Stimulated activated CD8-positive, alpha-beta memory T cell treated with anti-CD3 and anti-CD28 coated beads, Interleukin-7, amount 100 ng/mL, for 48 hours (primary cell): ENCODE measurements at places on chromosomes 2 and 18.

DNA sequence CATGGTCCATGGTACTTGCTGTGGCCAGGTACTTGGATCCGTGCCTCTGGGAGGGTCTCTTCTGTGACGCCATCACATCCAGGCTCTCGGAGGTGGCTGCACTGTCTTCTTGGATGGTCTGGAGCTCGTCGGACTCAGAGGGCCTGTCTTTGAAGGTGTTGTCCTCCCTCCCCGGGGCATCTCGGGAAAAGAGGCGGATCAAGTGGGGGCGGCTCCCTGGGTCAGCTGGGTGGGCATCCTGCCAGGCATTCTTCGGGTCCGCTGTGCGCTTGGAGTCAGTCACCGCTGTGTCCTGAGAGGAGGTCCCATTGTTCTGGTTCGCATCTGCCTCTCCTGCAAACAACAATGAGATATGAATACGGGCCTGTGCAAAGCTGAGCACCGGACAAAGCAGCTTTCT is 115.6 kb downstream of the MBP start:
- DNase-seq, result no peak

- no peak for DNase-seq
These were observed 674.8 kb upstream of the ZEB2 start for GRCh38 chr2:145194673-145195072.

DNA sequence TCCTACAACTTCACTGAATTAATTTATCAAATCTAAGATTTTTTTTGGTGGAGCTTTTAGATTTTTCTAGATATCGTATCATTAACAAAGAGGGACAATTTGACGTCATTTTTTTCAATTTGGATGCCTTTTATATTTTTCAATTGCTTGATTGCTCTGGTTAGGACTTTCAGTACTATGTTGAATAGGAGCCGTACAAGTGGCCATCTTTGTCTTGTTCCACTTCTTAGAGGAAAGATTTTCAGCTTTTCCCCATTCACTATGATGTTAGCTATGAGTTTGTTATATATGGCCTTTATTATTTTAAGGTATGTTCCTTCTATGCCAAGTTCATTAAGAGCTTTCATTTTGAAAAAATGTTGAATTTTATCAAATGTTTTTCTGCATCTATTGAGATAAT is 86.4 kb upstream of the MYCN start:
- DNase-seq, result no peak

DNA sequence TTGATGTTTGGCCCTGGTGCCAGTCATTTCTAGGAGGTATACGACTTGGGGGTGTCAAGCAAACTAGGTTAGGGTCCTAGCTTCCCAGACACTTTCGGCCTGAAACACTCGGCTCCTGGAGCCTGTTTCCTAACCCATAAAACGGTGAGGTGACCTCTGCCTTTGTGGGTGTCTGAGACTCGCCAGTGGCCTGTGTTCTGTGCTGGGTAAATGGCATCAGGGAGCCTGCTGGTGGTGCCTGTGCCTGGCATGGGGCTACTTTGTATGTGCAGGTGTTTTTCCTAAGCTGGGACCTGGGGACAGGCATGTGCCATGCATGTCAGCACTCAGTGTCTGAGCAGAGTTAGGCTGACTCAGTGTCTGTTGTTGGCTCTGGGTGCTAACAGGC is 139.2 kb downstream of the GLI2 start:
- no peak for DNase-seq

DNA sequence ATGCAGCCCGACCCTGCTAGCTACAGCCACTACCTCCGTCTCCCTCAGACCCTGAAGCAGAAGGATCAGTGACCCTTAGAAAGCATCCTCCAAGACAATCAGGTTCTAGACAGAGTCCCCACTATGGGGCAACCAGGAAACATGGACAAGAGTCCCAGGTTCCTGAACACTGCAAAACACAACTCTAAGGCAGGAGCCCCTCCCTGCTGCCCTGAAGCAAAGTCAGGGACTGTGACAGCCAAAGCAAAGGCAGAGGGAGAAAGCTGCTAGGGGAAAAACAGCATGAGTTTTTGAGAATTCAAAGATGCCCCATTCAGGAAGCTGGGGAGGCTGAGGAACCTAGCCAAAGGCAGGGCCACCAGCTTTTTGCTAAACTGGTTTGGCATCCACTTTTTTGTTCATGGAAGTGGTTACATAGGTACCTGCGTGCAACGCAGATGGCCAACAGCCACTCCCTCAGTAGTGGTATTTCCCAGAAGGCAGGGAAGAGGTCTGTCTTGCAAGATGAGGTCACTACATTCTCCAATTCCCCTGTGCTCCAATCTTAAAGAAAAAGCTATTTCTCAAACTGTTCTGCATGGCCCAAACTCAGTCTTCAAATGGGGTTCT is 33.2 kb downstream of the MYO5B start:
- no peak for DNase-seq

GRCh38 chr2:61759718-61760117 is 94.1 kb downstream of the FAM161A start:
- DNase-seq, result no peak

DNA sequence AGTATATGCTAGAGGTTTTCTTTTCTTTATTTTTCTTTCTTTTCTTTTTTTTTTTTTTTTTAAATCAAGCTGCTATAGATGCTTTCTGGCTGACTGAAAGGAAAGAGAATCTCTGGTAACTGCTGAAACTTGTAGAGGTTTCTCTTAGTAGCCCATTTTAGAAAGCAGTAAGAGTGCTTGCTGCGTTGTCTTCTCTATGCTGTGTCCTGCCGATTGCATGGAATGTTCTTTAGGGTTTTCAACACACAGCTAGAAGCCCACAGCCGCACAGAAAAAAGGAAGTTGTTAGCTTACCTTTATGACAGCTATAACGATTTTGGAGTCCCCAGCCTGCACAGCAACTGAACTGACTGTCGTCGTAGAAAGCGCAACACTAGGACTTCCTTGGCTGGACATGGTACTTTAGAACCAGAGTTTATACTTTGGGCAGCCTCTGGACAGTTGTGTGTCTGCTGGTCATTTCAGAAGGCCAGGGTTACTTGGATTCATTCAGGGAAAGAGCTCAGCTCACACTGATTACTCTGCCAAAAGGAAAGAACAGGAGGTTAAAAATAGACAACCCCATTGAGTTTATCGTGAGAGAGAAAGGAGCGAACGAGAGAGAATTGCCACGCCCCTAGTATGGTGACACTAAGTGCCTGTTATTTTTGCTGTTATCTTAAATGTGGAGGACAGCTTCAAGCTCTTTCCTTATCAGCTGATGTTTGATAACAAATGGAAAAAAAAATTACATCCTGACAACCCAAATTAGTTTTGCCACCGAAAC is at the start of gene CCDC141:
CCDC141 (minus strand) TSS at position 592 of the 766 bp plus-strand sequence; CDS start at position 396, 196 bp downstream.
- no peak for DNase-seq

- DNase-seq, result no peak
These were observed 163.9 kb downstream of the GFPT1 start for GRCh38 chr2:69222953-69223658.

GRCh38 chr18:47767699-47768098 is 162.8 kb downstream of the SMAD2 start:
- no peak for DNase-seq

GRCh38 chr2:100136310-100136709 is 6.1 kb downstream of the AFF3 start:
- no peak for DNase-seq

- DNase-seq, result no peak
These were observed 115.8 kb downstream of the SPHKAP start for GRCh38 chr2:228065686-228066085.

DNA sequence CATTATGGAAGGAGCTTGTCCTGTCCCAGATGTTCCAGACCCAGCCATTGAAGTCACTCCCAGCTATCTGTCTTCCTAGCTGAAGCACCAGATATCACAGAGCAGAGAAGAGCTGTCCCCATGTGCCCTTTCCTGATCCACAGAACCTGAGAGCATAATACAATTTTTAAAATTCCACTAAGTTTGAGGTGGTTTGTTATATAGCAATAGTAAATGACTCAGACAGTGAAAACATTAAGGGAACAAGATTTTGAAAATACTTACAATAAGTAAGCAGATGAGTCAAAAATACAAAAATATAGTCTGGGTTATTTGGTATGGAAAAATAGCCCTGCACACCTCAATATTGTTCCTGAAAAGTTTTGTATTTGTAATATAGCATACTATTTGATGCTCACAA is 85.8 kb upstream of the GLS start:
- DNase-seq, result no peak

DNA sequence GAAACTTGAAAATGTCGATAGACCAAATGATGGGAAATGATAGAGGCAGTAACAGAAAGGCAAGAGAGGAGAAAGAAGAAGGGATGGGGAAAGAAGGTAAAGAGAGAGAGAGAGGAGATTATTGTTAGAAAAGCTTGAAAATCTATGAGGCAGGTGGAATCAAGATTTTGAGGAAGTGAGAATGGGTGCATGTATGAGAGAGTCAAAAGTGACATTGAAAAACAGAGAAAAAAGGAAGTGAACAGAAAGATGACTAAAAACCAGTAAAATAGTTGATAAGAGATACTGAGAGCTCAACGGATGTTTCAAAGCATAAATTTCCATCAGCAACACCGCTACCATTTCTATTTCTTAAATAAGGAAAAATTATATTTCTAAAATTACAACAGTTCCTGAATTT is 327.4 kb upstream of the CWC22 start:
- DNase-seq, result no peak

- no peak for DNase-seq
These were observed 1.1 kb downstream of the PRKRA start for GRCh38 chr2:178449700-178450523.

DNA sequence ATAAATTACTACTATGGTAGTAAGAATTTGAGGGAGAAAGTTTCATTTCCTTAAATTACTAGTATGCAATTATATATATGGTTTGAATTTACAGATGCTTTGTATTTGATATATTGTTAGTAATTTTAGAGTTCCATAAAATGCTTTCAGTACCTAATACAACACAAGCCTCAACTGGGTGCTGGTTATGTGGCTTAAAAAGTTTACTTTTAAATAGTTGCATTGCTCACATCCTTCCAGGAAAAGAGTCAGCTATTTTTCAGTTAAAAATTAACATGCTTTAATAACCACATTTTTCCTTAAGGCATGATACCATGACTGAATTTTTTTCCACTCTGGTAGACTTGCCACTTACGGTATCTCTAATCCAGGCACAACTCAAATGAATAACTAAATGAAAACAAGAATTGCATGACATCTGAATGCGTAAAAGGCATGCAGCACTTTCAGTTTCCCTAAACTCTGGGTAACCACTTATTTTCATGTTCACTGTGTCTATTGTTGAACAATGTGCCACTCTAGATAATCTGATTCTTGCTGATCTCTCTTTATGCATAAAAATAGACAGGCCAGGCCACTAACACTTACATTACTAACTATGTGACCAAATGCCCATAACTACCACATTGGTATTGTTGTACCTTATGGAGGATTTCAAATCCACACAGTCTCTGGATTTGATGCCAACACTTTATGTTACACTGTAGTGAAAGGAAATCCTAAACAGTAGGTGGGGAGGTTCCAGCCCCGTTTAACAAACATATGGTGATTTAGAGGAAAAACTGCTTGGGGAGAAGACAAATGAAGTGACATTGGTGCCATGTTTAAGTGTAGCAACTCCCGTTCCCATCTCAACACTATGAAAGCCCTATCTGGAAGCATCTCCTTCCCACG is 35.5 kb upstream of the SLC35F5 start:
- no peak for DNase-seq

DNA sequence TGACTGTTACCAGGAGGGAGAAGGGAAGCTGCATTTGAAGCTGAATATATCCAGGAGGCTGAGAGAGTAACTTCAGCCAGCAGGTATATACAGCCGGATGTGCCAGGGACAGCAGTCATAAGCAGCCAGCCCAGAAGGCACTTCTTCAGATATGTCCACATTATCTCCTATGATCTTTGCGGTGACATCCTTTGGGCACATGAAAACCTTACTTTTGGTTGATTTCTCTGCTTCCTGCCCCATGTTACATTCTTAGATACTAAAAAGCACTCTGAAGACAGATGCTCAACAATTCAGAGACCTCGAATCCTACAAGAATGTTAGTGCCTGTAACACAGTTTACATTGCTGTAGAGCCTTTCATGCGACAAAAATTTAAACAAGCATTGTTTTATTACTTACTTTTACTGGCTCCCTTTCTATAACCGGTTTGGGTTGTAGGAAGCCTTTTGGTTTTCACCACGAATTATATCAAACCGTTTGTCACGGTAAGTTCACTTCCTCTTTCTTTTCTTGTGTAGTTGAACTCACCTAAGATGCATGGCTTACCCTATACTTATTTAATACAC is 50.3 kb upstream of the TLK1 start:
- DNase-seq, result peak; percentile 1

- DNase-seq, result no peak
These were observed 536.5 kb upstream of the CRIM1 start for GRCh38 chr2:35819033-35819432.

DNA sequence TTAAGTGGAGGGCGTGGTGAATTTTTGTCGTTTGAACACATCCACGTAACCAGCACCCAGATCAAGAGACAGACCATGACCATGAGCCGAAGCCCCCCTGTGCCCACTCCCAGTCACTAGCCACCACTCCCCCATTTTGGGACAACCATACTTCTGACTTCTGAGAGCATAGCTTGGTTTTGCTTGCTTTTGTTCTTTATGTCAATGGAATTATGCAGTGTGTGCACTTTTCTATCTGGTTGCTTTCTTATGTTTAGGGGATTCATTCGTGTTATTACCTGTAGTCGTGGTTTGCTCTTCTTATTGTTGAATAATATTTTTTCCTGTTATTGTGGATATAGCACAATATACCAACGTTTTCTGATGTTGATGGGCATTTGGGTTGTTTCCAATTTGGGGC is 141.7 kb downstream of the GLI2 start:
- DNase-seq, result no peak

GRCh38 chr2:46471-47345 is at the start of gene FAM110C:
Gene FAM110C (minus strand): TSS chr2:46505. CDS start chr2:46385, 120 bp downstream.
- DNase-seq, result peak; percentile 23

GRCh38 chr18:13580351-13580750 is 146.0 kb downstream of the FAM210A start:
- no peak for DNase-seq

DNA sequence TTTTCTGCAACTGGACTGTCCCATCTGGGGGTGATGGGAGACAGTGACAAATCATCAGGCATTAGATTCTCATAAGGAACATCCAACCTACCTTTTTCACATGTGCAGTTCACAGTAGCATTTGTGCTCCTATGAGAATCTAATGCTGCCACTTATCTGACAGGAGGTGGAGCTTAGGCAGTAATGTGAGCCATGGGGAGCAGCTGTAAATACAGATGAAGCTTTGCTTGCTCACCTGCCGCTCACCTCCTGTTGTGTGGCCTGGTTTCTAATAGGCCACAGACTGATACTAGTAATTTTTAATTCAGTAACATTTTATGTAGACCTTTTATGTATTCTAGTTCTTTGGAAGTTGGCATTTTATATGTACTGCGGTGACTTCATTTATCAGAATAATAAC is 180.1 kb upstream of the SPOPL start:
- no peak for DNase-seq
